ENCODE measurements at places on chromosomes 2 and 18.

DNA sequence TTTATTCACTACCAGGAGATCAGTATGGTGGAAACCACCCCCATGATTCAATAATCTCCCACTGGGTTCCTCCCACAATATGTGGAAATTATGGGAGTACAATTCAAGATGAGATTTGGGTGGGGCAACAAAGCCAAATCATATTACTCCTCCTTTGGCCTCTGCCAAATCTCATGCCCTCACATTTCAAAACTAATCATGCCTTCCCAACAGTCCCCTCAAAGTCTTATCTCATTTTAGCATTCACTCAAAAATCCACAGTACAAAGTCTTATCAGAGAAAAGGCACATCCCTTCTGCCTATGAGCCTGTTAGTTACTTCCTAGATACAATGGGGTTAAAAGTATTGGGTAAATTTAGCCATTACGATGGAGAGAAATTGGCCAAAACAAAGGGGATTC lies 989.5 kb upstream of the CNTNAP5 start:
- DNase-seq = no peak

GRCh38 chr18:3683483-3683882 lies 233.5 kb downstream of the TGIF1 start:
- no peak for DNase-seq

DNA sequence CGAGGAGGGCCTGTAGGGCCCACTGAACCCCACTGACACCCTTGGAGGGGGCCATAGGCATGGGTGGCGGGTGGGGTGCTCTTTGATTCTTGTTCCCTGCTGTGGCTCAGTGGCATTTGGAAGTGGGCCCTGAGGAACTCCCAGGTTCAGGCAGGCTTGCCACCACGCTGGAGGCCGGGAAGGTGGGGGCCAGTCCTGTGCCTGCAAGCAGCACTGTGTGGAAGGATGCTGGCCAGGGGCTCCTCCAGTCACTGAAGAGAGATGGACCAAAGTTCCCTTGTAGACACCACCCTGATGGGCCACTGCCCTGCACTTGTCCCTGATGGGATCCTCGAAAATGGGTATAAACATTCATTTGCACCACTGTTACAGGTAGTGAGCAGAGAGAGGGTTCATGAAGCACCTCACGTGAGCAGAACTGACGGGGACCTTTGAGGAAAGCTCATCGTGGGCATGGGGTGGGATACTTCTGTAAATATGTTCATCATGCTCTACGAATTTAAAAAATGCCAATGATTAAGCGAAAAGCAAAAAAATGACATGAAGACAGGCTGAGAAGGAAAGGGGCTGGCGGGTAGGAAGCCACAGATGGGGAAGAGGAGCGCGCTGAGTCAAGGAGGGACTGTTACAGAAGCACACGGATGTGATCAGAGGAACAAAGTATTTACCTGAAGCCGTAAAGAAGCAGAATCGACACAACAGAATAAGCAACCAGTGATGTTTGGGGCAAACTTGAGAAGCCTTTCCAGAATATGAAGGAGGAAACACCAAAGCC lies 45.2 kb upstream of the ASB1 start:
- no peak for DNase-seq

DNA sequence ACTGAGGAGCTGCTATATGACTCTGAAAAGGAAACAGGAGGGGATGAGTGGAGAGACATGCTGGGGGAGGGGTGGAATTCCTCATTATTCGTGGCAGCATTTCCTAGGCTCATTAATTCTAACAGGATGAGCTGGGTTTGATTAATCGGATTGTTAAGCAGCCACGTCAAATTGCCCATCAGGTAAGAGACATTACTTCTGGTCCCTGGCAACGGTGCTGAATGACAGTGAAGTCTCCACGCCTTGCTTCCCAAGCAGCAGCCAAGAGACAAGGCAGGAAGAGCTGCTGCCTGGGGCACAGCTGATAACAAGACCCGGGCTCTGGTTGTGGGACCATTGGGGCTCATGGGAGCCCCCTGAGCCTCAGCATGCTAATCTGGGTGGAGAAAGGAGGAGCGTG lies 86.6 kb downstream of the MARCHF4 start:
- no peak for DNase-seq

DNA sequence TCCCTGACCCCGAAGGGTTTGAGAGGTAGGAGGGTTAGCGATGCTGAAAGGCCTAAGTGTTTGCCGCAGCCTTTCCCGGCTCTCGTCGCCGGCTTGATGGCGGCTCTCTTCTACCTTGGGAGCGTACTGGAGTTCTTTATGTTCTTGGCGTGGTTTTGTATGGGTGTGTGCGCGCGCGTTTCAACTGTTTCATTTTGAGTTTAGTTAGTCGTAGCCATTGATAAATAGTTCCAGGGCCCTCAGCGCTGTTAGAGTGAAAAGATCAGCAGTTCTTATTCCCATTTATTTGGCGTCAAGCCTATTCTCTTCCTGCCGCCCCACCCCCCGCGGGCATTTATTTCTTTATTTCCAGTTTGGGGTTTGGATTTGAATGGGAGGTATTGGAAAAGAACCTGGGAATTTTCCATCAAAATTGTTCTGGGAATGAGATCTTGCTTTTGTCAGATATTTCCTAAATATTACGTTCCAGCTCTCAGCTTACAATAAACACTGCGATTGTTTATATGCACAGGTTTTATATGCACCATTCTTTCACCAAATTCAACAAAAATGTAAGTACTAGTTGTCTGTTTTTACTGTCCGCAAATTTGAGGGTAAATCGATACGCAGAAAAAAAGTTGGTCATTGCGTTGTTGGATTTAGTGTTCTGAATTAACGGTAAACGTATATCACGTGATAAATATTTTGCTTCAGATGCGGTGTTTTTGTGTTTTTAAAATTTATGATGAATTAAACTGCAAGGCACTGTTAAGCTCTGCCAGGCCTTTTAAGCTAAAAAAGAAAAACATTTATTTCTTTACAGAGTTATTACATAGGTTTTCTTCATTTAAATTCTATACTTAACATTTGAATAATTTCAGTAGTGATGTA lies 954 bp downstream of the CCNT2 start:
- no peak for DNase-seq

- DNase-seq = no peak
These were observed 175.7 kb upstream of the PGAP1 start for GRCh38 chr2:197102231-197102630.

DNA sequence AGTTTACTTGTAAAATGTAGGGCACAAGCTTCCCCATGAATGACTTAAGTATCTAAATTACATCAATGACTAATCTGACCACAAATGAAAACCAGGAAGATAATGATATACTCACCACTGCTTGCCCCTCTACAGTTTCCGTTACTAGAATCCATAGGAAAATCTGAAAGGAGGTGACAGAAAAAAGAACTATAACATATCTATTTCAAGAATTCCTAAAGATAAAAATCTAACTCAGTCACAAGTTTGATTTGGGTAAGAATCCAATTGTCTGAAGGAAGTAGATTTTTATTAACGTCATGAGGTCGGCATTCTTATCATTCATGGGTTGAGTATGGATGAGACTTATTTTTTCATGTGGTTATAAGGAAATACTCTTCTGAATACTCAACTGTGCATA lies 7.8 kb downstream of the FRZB start:
- no peak for DNase-seq

DNA sequence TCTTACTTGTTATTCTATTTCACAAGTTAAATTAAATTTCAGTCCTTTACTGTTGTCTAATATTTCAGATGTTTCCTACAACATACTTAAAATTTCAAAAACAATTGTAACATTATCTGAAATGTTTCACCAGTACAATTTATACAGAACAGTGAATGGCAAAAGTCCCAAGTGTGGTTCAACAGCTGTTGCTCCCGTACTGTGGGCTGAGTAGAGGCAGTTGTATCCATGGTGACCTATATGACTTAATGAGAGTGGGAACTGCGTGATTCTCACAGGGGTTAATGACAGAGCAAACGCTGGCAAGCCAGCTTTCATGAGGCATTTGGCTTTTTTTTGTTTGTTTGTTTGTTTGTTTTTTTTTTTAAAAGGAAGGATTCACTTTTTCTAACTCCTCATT lies 5.3 kb upstream of the PLCL1 start:
- no peak for DNase-seq

GRCh38 chr2:190050001-190050400 lies 12.5 kb downstream of the MSTN start:
- DNase-seq = no peak

DNA sequence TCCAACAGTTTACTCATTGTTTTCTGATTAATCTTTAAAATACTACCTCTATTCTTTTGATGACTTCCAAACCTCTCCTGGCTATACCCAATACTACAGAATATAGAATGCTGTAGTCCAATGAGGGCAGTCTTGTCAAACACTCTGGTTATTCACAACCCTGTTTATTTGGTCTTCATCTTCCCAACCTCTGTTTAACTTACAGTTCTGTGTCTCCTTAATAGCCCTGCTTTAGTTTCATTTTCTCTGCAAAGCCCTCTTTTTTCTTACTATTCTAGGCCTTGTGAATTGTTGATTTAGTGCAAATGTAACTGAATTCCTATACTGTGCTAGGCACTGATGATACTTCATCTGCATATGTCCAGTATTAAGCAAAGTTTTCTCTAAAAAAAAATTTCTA lies 40.0 kb downstream of the ACVR2A start:
- no peak for DNase-seq

- DNase-seq = no peak
These were observed 33.6 kb downstream of the MAL start for GRCh38 chr2:95058989-95059641.

DNA sequence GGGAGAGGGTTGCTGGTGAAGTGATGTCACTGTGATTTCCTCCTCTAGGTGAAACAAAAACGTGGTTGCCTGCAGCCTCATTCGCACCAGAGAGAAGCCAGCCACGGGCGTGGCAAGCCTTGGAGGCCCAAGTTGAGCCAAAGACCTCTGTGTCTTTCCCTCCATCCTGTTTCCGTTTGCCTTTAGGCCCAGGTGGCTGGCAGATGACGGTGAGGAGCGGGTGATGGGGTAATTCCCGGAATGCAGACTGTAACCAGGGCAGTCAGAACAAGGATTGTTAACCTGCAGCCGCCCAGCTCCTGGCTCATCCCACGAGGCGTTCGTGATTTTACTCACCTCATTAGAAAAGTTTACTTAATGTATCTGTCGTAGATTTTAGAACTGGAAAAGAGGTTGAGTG lies 14.4 kb downstream of the CTIF start:
- DNase-seq = no peak

DNA sequence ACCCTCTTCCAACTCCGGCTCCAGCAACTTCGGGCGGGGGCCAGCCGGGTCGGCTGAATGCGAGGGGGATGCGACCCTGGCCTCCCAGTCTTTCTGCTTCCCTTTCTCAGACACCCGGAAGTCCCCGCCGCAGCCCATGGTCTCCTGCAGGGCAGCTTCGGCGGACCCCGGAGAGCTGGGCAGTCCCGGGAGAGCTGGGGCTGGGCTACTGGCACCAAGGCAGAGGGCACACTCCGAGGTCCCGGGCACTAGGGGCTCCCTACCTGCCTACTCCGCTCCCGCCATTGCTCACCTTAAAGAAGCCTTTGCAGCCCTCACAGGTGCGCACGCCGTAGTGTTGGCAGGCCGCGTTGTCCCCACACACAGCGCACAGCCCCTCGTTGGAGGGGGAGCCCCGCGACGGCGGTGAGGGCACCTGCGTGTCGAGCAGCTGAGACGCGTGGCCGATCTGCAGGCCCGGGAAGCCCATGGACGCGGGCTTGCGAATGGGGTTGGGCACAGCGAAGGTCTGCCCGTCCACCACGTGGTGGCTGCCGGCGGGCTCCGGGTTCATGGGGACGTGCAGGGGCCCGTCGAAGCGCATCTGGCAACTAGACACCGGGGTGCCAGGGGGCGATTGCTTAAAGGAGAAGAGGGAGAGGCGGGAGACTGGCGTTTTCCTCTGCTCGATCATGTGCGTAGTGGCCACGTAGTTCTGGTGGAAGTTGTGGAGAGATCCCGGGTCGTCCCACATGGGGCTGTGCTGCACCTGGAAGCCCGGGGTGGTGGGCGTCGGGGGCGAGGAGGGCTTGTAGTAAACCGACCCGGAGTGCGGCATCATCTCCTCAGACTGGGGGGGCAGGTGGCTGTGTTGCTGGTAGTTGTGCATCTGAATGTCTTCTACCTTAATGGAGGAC lies 3.2 kb downstream of the NR4A2 start:
- no peak for DNase-seq

- no peak for DNase-seq
These were observed 3.4 kb upstream of the SPATS2L start for GRCh38 chr2:200302940-200303727.

DNA sequence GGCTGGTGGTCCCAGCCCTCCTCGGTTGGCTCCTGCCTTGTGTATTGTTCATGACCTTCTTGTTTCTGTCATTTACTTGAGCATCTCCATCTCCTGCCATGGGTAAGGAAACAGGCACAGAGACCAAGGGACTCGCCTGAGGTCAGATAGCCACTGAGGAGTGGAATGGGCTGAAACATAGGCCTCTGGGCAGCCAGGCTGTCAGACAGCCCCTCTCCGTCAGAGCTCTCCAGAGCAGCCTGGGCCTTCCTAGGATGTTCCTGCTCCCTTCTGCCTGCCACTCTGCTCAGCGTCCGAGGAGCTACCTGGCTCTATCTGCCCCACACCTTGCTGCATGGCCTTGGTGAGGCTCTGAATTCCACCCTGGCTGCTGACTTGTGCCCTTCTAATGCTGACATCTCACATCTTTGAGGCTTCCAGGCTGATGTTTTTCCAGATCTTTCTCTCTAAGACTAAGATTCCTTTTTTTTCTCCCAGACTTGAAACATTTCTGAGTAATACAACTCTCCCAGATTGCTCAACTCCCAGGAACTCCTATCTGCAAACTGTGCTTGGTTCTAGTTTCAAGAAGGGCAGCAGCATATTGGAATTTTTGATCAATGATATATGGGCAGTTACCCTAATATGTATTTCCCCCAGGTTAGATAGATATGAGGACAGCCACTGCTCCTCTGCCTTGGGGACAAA lies 67.7 kb downstream of the MCFD2 start:
- no peak for DNase-seq

DNA sequence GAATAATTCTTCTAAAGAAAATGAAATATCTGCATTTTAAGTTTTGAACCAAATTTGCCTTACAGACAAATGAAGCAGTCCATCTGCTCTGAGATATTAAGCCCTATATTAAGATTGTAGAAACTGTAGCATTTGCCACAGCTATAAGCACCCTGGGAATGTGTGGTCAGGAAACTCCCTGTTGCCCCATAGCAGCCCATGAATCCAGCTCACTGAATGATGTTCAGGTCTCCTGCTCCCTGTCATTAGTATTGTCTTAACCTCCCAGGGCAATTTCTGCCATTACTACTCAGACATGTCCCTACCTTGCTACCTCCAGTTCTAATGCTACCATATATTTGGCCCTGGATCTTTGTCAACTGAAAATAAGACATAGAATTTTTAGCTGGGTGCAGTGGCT lies 41.1 kb downstream of the CDK15 start:
- no peak for DNase-seq

GRCh38 chr2:85245891-85246290 lies 81.9 kb downstream of the TGOLN2 start:
- DNase-seq = no peak
